Peyer's patch (tissue), 4 donors: ENCODE measurements at places on chromosomes 3 and 15. TPM values are rescaled to one million over a fixed set of nuclear protein-coding genes. Genes with fewer than 3 reads are reported as not detected.

GRCh38 chr3:182058488-182058887, 346.8 kb downstream of the SOX2 start:
- no peaks in the 10 kb centered on the region for H3K27me3 ChIP-seq
- H3K36me3 ChIP-seq = no peaks in the 10 kb centered on the region
- H3K4me3 ChIP-seq = no peak overlapping the region
- DNase-seq = no peak
- H3K4me1 ChIP-seq = no peaks in the 10 kb centered on the region

- no peaks in the 10 kb centered on the region for H3K4me1 ChIP-seq
- DNase-seq = peak; percentile 89
- H3K4me3 ChIP-seq = peak overlapping the region; percentile 88
- H3K27me3 ChIP-seq = no peaks in the 10 kb centered on the region
- no peaks in the 10 kb centered on the region for H3K36me3 ChIP-seq
These were observed 386 bp downstream of the SQOR start for GRCh38 chr15:45635191-45635638.

GRCh38 chr15:67372543-67372942, 118.0 kb downstream of the IQCH start:
- no peak for DNase-seq
- H3K27me3 ChIP-seq = no peaks in the 10 kb centered on the region
- no peak overlapping the region for H3K27ac ChIP-seq
- H3K4me1 ChIP-seq = no peaks in the 10 kb centered on the region
- no peaks in the 10 kb centered on the region for H3K36me3 ChIP-seq
- no peak overlapping the region for H3K4me3 ChIP-seq

IL17RC gene
- 123 TPM for total RNA-seq

TMEM212 gene
- total RNA-seq = not detected

GRCh38 chr15:69583626-69584025, 131.0 kb downstream of the RPLP1 start:
- H3K4me1 ChIP-seq = peaks cover 13% of the 10 kb centered on the region
- no peaks in the 10 kb centered on the region for H3K27me3 ChIP-seq
- no peak overlapping the region for H3K27ac ChIP-seq
- no peak overlapping the region for H3K4me3 ChIP-seq
- peak; percentile 38 for DNase-seq

DNA sequence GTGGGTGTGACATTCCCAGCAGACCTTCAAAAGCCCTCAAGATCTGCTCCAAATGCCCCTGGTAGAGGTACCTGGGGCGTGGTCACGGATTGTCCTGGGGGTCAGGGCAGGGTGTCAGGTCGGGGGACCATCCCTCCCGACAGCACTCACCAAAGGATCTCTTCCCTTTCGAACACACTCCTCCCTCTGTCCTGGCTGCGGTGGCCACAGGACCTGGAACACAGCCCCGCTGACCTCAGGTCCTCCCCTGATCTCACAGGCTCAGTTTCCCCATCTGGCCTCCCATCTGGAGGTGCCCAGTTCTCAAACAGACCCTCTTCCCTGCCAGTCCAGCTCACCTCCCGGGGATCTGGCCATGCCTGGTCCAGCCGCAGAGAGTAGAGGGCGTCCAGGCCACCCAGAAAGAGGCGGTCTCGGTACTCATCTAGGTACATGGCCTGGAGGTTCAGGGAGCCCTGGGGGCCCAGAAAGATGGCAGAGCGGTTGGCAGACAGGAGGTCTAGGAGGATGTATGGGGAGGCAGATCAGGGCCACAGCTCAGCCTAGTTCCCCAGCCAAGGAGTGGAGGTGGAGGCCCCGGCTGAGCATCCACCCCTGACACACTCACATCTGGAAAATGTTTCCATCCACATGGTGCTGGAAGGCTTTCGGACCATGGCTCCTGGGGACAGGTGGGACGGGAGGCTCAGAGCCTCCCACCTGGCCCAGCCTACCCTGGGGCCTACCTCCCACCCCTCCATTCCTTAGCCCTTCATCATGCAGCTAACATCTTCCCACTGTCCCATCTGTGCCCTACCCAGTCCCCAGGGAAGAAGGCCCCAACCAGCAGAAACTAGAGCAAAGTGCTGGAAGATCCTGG, 2.3 kb downstream of the SEMA3G start:
- no peaks in the 10 kb centered on the region for H3K4me1 ChIP-seq
- H3K36me3 ChIP-seq = no peaks in the 10 kb centered on the region
- H3K27me3 ChIP-seq = no peaks in the 10 kb centered on the region
- no peak for DNase-seq
- no peak overlapping the region for H3K4me3 ChIP-seq
- H3K27ac ChIP-seq = no peak overlapping the region

DNA sequence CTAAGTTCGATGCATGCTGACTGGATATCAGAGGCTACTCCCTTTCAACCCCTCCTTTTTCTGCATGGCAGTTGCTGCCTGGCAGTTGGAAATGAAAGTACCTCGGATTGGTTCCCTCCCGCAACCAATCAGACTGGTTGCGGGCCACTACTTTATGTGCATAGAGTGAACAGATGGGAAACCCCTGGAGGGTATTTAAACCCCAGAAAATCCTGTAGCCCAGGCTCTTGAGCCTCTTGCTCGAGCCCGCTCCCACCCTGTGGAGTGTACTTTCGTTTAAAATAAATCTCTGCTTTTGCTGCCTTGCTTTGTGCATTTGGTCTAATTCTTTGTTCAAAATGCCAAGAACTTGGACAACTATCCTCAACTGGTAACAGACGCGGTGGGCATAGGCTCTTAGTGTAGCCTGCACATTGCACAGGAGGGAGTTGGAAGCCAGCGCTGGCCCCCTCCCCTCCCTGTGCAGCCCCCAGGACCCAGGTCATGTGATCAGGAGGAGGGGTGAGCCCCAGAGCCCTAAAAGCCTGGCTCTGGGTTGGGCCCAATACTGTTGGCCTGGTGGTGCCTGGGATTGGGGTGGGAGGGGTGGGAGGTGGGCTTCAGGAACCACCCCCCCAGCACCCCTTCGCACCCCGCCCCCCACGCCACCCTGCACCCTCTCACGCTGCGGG, 26.8 kb downstream of the RHCG start:
- no peaks in the 10 kb centered on the region for H3K4me1 ChIP-seq
- no peak overlapping the region for H3K27ac ChIP-seq
- H3K36me3 ChIP-seq = no peaks in the 10 kb centered on the region
- no peak for DNase-seq
- no peak overlapping the region for H3K4me3 ChIP-seq
- H3K27me3 ChIP-seq = no peaks in the 10 kb centered on the region

GRCh38 chr15:66161108-66161507, 92.4 kb downstream of the MEGF11 start:
- DNase-seq = no peak
- H3K4me3 ChIP-seq = no peak overlapping the region
- no peak overlapping the region for H3K27ac ChIP-seq
- no peaks in the 10 kb centered on the region for H3K36me3 ChIP-seq

GRCh38 chr3:64122476-64122875, 99.2 kb upstream of the PSMD6 start:
- H3K4me1 ChIP-seq = no peaks in the 10 kb centered on the region
- no peak overlapping the region for H3K4me3 ChIP-seq
- no peaks in the 10 kb centered on the region for H3K36me3 ChIP-seq
- H3K27me3 ChIP-seq = no peaks in the 10 kb centered on the region

- H3K27me3 ChIP-seq = no peaks in the 10 kb centered on the region
- no peaks in the 10 kb centered on the region for H3K4me1 ChIP-seq
- no peaks in the 10 kb centered on the region for H3K36me3 ChIP-seq
- no peak for DNase-seq
- no peak overlapping the region for H3K27ac ChIP-seq
These were observed 232.3 kb downstream of the SNRPN start for GRCh38 chr15:25186906-25187645.

GRCh38 chr3:157094301-157094700, 65.6 kb downstream of the CCNL1 start:
- H3K27ac ChIP-seq = no peak overlapping the region
- no peaks in the 10 kb centered on the region for H3K27me3 ChIP-seq
- H3K36me3 ChIP-seq = no peaks in the 10 kb centered on the region
- no peak for DNase-seq
- peaks cover 3% of the 10 kb centered on the region for H3K4me1 ChIP-seq

- no peaks in the 10 kb centered on the region for H3K4me1 ChIP-seq
- no peak for DNase-seq
- H3K36me3 ChIP-seq = no peaks in the 10 kb centered on the region
These were observed 62.4 kb downstream of the ADAMTS9 start for GRCh38 chr3:64625381-64625780.

- no peaks in the 10 kb centered on the region for H3K27me3 ChIP-seq
- no peak for DNase-seq
- no peak overlapping the region for H3K27ac ChIP-seq
- no peak overlapping the region for H3K4me3 ChIP-seq
These were observed 70.3 kb upstream of the SMAD3 start for GRCh38 chr15:66994927-66995656.

GRCh38 chr3:82461049-82461889, 699.8 kb upstream of the GBE1 start:
- H3K27me3 ChIP-seq = no peaks in the 10 kb centered on the region
- no peak for DNase-seq
- no peak overlapping the region for H3K4me3 ChIP-seq
- H3K36me3 ChIP-seq = no peaks in the 10 kb centered on the region
- no peak overlapping the region for H3K27ac ChIP-seq
- no peaks in the 10 kb centered on the region for H3K4me1 ChIP-seq

DNA sequence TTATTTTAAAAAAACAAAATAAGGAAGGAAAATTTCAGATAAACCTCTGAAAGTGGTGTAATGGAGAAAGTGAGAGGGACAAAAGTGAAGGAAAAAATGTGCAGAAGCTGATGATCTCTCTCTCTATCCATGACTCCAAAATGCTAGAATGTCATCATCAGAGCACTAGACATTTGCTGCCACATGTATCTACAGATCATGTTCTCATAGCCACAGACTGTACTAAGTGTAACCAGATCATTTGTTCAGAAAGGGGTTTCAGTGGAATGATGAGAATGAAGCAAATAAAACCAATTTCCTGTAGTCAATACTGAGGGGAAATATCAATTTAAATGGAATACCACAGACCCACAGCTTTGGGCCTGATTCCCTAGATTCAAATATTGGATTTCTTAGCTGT, 104.3 kb upstream of the CHMP2B start:
- no peak for DNase-seq
- H3K27ac ChIP-seq = no peak overlapping the region
- H3K36me3 ChIP-seq = no peaks in the 10 kb centered on the region
- no peaks in the 10 kb centered on the region for H3K27me3 ChIP-seq
- no peak overlapping the region for H3K4me3 ChIP-seq

DNA sequence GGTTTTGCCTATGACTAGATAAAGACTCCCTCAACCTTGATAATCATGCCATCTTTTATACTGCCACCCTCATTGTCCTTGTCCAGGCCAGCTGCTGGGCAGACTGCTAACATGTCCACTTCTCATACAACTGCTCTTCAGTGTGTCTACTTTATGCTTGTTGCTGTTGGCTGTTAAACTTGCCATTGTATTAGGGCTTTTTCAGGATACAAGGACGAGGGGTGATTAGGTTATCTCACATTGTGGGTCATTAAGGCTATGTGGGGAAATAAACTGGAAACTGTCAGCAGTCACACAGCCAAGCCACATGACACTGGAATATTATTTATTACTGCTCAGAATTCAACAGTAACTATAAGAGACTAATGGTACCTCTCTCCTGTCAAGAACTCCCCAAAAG, 36.1 kb downstream of the STARD9 start:
- no peaks in the 10 kb centered on the region for H3K27me3 ChIP-seq
- H3K36me3 ChIP-seq = no peaks in the 10 kb centered on the region
- H3K27ac ChIP-seq = no peak overlapping the region
- no peaks in the 10 kb centered on the region for H3K4me1 ChIP-seq
- no peak for DNase-seq

DNA sequence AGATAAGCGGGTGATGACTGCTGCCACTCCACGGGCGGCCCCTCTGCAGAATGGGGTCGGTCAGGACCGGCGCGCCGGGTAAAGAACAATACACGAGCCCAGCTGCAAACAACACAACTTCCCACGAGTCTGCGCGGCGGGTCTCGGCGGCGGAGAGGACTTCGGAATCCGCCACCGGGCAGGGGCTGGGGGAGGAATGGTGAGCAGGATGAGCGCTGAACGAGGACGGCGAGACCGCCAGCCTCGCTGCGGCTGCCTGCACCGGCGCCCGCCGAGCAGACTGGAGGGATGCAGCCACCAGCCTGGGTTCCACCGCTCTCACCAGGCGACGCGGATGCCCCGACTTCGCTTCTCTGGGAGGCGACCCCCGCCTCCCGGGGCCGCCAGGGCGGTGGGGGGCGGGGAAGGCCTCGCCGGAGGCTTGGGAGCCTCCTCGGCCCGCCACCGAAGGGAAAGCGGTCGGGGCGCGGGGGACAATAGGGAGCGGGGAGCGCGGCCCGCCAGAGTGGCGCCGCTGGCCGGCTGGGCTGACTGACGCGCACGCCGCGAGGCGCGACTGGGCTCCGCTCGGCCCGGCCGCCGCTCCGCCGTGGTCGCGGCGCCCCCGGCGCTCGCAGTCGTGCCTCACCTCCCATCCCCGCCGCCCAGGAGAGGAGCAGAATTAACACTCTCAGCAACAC, 515 bp downstream of the ADAM10 start:
- H3K27ac ChIP-seq = peak overlapping the region; percentile 96
- DNase-seq = peak; percentile 60
- no peaks in the 10 kb centered on the region for H3K4me1 ChIP-seq
- H3K4me3 ChIP-seq = peak overlapping the region; percentile 96
- H3K27me3 ChIP-seq = no peaks in the 10 kb centered on the region

DNA sequence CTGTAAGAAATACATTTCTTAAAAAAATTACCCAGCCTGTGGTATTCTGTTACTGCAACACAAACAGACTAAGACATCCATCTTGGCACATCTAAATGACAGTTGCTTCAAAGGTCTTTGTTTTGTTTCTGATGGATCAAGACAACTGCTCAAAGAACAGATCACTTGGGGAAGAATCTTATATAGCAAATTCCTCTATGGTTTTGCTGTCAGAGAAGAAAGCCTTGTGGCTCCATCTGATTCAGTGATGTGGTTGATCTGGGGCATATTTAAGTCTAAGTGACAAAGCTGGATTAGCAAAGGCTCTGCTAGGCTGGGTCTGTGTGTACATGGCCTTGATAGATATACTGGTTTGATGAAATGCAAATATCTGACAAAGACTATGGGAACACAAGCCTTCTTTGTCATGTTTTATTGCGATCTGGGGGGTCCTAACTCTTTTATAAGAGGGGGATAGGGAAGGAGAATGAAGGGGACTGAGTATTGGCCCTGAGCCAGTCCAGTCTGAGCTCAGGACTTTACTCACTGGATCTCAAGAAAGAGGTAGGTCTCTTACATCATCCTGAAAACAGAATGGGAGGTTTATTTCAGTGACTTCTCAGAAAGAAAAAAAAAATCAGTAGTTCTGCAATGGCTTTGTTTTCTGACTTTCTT, 14.3 kb upstream of the LIMD1 start:
- no peaks in the 10 kb centered on the region for H3K4me1 ChIP-seq
- peak; percentile 5 for DNase-seq
- no peak overlapping the region for H3K27ac ChIP-seq
- no peaks in the 10 kb centered on the region for H3K36me3 ChIP-seq

SLC9C1 gene
- total RNA-seq = 0.67 TPM
